ENCODE measurements at places on chromosomes 5 and 9. TPM values are rescaled to one million over a fixed set of nuclear protein-coding genes. Genes with fewer than 3 reads are reported as not detected.

GRCh38 chr5:57551251-57551650 lies 68.6 kb upstream of the ACTBL2 start:
- no peak for DNase-seq

DNA sequence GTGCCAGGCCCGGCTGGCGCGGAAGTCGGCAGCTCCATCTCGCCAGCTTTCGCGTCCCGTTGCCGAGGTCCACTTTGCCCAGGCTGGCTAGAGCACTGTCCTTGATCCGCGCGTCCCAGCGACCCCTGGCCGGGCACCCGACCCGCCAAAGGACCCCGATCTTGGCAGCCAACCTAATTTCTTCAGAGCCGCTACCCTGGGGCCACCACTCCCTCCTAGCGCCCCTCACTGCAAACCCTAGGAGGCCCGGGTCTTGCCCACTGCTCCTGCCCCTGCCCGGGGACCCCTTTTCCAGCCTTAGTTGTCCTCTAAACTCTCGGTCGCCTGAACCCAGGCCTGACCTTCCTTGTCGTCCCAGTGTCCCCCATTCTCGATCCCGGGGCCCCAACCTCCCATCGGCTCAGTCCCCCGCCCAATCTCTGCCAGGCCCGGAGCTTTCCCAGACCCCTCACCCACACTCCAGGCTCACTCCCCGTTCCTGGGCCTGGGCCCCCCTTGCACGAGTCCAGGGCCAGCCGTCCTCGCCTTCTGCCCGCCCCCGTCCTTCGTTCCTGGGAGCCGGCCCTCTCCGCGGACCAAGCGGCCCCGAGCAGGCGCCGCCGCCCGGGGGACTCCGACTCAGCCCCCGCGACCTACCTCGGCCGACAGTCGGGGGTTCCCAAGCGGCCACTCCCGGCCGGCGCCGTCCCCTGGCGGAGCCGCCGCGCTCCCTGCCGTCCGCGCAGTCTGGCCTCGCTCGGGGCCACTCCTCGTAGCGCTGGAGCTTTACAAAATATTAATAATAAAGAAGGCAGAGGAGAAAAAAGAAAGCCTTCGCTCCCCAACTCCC lies 701 bp upstream of the LMX1B start:
- DNase-seq: no peak

DNA sequence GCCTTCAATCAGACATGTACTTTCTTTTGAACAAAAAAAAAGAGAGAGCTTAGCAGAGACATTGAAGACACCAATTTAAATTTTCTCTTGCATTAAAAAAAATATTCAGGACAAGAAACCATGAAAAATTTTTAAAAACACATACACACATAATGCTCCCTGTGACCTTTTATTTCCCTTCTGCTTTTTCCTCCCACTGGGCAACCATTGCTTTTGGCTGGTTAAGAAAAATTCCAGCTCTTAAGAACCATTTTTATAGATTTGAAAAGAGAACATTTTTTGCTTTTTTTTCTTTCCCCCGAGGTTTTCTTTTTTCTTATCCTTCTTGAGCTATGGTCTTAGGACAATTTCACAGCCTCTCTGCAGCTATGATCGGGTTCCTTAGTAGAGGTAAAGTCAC lies 6.1 kb upstream of the HMHB1 start:
- DNase-seq: no peak

- DNase-seq: no peak
Measured at GRCh38 chr9:86034863-86035734, 64.3 kb downstream of the GOLM1 start.

- DNase-seq: no peak
Measured at GRCh38 chr9:5442400-5443011, 4.8 kb upstream of the PLGRKT start.

The HAVCR2 gene
- total RNA-seq: not detected

The TMEM38B gene
- 6.6 TPM for total RNA-seq

The PHF24 gene
- 0.12 TPM for total RNA-seq
